ENCODE measurements at places on chromosomes 6 and 20.

DNA sequence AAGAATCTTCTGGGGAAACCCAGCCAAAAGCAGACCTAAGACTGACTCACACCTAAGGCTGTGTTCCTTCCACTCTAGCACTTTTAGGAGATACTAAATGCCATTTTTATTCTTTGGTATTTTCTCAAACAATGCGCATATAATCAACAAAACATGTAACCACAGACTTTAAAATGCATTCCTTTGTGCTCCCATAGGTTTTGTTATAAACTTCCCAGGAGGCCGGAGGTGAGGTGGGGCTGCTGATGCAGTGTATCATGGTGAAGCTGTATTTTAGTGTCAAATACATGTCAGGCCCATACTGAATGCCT is 155.2 kb downstream of the BTBD3 start:
- no peak for DNase-seq

- no peak for DNase-seq
Measured at GRCh38 chr6:12335717-12336116, 45.6 kb downstream of the EDN1 start.

DNA sequence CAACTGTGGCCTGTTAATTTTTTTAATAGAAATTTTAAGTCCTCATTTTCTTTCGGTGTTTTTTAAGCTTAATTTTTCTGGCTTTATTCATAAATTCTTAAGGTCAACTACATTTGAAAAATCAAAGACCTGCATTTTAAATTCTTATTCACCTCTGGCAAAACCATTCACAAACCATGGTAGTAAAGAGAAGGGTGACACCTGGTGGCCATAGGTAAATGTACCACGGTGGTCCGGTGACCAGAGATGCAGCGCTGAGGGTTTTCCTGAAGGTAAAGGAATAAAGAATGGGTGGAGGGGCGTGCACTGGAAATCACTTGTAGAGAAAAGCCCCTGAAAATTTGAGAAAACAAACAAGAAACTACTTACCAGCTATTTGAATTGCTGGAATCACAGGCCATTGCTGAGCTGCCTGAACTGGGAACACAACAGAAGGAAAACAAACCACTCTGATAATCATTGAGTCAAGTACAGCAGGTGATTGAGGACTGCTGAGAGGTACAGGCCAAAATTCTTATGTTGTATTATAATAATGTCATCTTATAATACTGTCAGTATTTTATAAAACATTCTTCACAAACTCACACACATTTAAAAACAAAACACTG is 10.1 kb downstream of the HFE start:
- peak; percentile 43 for DNase-seq

DNA sequence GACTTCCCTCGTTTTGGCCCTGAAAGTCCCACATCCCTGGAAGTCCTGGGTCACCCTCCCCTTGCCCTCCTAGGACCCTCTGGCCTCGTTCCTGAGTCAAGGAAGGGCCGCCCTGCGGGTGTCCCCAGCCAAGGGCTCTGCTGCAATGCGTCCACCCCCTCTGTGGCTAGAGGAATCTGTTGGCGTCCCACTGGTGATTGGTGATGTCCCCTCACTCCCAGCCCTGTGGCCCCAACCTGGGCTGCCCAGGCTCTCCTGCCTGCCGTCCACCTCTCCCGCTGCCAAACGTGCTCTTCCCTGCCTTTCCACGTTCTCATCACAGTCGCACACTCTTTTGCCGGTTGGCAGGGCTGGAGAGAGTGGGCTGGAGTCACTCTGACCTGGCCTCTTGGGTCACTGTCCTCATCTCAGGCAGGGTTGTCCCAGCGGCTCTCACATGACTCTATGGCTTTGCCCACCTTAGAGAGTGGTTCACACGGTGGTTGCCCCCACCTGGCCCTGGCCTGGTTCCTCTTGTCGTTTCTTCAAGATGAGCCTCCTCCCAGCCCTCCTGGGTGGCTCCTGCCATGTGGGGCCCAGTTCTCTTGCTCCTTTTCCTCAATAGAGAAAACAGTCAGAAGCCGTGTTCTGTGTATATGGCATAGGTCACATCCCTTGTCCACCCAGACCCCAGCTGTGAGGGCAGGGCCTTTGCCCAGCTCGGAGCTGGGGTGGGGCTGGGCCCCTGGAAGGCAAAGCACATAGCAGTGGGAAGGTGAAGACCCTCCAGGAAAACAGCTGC is 100.9 kb downstream of the TMEM242 start:
- no peak for DNase-seq

Data from activated gamma-delta T cell treated with anti-CD3 and anti-CD28 coated beads, Interleukin-2, amount 50 U/mL, for 16 hours (primary cell).